ENCODE measurements at places on chromosomes 2 and 18. TPM values are rescaled to one million over a fixed set of nuclear protein-coding genes. Genes with fewer than 3 reads are reported as not detected.
A peak's percentile ranks its signal among the peaks of the same experiment; 100 is the strongest.

- no peak for DNase-seq
Observed at GRCh38 chr2:201959198-201959597, 74.5 kb upstream of the FZD7 start.

Gene LIMS4
- 0.26 TPM for total RNA-seq

DNA sequence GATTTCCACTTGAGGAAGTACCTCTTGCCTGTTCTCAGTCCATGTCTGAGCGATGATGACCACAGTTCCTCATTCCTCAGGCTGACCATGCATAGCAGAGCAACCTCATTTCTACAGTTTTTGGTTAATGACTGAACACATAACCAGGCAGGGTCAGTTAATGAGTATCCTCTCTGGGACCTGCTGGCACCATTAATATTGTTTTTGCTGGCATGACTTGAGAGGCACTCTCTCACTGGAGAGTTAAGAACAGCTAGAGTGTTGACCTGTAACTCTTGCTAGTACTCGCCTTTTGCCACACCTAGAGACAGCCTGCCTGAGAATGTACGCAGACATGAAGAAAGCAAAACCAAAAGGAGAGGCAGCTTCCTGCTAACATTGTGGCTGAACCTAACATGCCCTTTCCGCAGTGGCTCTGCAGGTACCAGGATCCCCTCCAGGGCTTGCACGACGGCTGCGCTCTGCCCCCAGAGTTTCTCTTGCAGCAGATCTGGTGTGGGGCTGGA, 23.9 kb downstream of the PECR start:
- no peak for DNase-seq

Gene SFT2D3
- total RNA-seq: 4.1 TPM

- DNase-seq: no peak
Observed at GRCh38 chr2:127161176-127162136, 54.5 kb upstream of the BIN1 start.

Gene SERPINB10
- total RNA-seq: not detected

- no peak for DNase-seq
Observed at GRCh38 chr2:106159866-106160785, 34.0 kb downstream of the UXS1 start.

DNA sequence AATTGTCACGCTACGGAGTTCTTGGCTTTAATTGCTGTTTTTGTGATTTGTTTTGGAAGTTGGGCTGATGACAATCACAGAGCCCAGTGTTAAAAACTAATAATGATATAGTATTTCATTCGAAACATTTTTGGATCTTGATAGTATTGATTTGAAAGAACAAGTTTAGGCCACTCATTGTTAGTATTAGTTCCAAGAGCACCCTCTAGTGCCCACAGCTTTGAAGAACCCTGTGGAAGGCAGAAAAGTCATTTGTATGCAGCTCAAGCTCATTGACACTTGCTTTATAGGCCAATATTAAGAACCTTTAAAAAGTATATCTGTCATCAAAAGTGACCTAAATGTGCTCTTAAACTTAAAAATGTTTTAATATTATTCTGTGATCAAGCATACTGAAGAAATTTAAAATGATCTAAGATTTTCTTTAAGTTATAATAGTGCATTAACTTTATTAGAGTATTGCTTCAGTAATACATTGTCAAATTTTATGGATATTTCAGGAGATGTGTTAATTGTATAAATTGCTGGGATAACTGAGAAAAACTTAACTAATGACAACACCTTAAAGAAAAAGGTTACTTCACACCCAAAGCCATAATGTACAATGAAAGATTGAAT, 191.0 kb downstream of the GRB14 start:
- DNase-seq: peak; percentile 41

Gene FOXI3
- not detected for total RNA-seq

Gene UGT1A5
- total RNA-seq: not detected

DNA sequence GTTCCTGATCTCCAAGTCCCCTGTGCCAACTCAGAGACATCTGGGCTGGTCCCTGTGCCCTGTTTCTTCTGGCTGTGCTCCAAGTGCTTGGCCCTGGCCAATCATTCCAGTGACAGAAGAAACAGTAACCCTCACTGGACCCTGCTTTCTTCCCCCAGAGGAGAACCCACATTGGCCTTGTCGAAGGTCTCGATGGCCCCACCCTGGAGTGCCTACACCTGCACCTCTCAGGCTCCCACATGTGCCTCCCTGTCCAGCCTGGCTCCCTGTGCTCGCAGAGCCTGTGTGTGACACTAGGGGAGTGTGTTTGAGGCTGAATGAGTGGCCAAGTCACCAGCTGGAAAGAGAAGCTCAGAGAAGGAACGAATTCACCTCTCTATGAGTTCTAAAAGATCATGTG, 5.9 kb upstream of the MAL start:
- DNase-seq: no peak

DNA sequence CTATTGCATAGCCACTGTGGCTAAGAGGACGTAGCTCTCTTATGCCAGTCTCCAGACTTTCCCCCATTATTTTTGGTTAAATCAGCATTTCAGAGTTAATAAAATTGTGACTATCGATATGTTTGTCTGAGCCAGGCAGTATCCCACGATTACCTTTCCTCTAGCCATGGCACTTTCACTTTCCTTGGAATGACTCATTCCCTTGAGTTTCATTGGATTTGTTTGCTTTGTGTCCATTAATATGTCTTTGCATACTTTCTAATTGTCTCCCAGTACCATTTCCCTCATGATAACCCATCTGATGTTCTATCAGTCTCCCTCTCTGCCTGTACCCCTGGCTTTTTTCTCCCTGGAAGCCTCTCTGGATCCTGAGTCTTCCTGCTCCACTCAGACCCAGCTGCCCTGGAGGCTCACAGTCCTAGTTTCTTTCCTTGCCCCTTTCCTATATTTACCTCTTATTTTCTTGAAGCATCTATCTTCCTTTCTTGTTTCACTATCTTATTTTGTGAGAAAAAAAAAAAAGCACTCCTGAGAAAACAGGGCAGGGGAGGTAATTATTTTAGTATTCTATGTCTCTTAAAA, 126.1 kb downstream of the MTX2 start:
- peak; percentile 13 for DNase-seq

- no peak for DNase-seq
Observed at GRCh38 chr2:42239811-42240210, 70.7 kb downstream of the EML4 start.
